Small intestine (tissue), 16 donors: ENCODE measurements at places on chromosomes 1 and 21.
A peak's percentile ranks its signal among the peaks of the same experiment; 100 is the strongest.

GRCh38 chr1:182614796-182615454 is 10.7 kb upstream of the RGS16 start:
- H3K36me3 ChIP-seq, result no peaks in the 10 kb centered on the region
- H3K4me3 ChIP-seq, result peak overlapping the region; percentile 55
- peaks cover 11% of the 10 kb centered on the region for H3K4me1 ChIP-seq
- peak; percentile 79 for DNase-seq
- H3K27me3 ChIP-seq, result peaks cover 2% of the 10 kb centered on the region
- peak overlapping the region; percentile 66 for H3K27ac ChIP-seq

DNA sequence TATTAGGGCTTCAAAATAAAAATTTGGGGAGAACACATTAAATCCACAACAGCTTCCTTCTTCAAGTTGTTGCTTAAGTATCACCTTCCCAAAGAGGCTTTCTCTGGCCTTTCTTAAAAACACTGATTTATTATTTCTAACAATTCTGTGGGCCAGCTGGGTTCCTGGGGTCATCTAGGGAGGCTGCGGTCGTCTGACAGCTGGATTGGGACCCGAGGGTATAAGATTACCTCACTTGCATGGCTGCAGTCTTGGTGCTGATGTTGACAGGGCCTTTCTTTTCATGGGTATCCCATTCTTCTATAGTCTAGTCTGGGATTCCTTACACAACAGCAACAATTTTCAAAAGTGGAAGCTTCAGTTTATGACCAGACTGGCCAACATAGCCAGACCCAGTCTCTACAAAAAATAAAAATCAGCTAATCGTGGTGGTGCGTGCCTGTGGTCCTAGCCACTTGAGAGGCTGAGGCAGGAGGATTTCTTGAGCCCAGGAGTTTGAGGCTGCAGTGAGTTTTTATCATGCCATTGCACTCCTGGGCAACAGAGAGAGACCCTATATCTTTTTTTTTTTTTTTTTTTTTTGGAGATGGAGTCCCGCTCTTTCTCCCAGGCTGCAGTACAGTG is 46.1 kb upstream of the ZNF326 start:
- H3K27ac ChIP-seq, result no peak overlapping the region
- no peaks in the 10 kb centered on the region for H3K27me3 ChIP-seq
- DNase-seq, result no peak
- H3K4me1 ChIP-seq, result no peaks in the 10 kb centered on the region

- H3K36me3 ChIP-seq, result no peaks in the 10 kb centered on the region
- H3K4me1 ChIP-seq, result no peaks in the 10 kb centered on the region
- no peak overlapping the region for H3K27ac ChIP-seq
- no peak overlapping the region for H3K4me3 ChIP-seq
- H3K27me3 ChIP-seq, result no peaks in the 10 kb centered on the region
- DNase-seq, result no peak
Measured at GRCh38 chr21:40639616-40640194, 207.3 kb downstream of the DSCAM start.

- no peaks in the 10 kb centered on the region for H3K27me3 ChIP-seq
- no peak overlapping the region for H3K27ac ChIP-seq
- no peaks in the 10 kb centered on the region for H3K36me3 ChIP-seq
Measured at GRCh38 chr1:29883986-29884385, 647.7 kb downstream of the PTPRU start.

DNA sequence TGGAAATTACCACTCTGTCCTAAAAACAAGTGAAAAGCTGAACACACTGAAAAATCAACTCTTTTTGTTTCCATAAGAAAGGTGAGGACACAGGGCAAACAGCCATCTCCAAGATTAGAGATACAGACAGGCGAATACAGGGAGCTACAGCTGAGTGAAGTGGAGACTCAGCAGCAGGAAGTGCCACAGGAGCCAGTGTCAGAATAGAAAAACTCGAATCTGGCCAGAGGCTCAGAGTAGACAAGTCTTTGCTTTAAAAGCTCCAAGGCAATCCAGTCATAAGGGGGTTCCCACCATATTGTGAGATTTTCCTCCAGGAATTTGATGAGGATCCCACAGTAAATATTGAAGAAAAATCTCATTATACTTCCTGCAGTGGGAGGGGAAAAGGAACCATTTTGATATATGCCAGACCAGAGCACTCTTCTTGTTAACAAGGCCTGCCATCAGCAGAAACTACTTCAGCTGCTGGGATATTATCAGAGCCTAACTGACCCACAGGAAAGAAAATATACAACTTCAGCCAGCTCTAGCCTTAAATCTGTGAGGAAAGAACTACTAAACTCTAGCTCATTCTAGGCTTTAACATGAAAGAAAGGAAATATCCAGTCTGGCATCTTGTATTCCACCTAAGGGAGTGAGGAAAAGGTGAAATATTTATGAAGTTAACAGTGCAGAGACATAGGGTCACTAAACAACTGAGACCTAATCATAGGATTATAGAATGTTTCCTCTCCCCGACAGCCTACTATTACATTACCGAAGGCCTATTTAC is 256.2 kb upstream of the OLFM3 start:
- H3K4me3 ChIP-seq, result no peak overlapping the region
- no peaks in the 10 kb centered on the region for H3K27me3 ChIP-seq
- DNase-seq, result no peak
- H3K36me3 ChIP-seq, result no peaks in the 10 kb centered on the region
- no peaks in the 10 kb centered on the region for H3K4me1 ChIP-seq
- no peak overlapping the region for H3K27ac ChIP-seq

- H3K36me3 ChIP-seq, result no peaks in the 10 kb centered on the region
- H3K4me1 ChIP-seq, result no peaks in the 10 kb centered on the region
- H3K27ac ChIP-seq, result no peak overlapping the region
- no peaks in the 10 kb centered on the region for H3K27me3 ChIP-seq
- DNase-seq, result no peak
Measured at GRCh38 chr1:239228451-239228850, 157.9 kb upstream of the CHRM3 start.

DNA sequence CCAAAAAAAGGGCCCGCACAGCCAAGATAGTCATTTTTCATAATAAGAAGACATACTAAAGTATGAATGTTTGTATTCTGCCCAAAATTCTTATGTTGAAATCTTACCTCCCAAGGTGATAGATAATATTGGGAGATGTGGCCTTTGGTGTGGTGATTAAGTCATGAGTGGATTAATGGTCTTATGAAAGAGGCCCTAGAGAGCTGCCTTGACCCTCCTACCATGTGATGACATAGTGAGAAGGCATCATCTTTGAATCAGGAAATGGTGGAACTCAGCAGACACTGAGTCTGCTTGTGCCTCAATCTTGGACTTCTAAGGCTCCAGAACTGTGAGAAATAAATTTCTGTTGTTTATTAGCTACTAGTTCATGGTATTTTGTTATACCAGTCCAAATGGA is 11.8 kb upstream of the RNPC3 start:
- no peak for DNase-seq
- no peaks in the 10 kb centered on the region for H3K27me3 ChIP-seq
- no peak overlapping the region for H3K27ac ChIP-seq

GRCh38 chr1:40740039-40740996 is 43.3 kb upstream of the KCNQ4 start:
- peak overlapping the region; percentile 7 for H3K27ac ChIP-seq
- H3K36me3 ChIP-seq, result peaks cover 14% of the 10 kb centered on the region
- no peaks in the 10 kb centered on the region for H3K4me1 ChIP-seq
- peak; percentile 12 for DNase-seq
- no peaks in the 10 kb centered on the region for H3K27me3 ChIP-seq
- no peak overlapping the region for H3K4me3 ChIP-seq

- H3K36me3 ChIP-seq, result no peaks in the 10 kb centered on the region
- H3K4me3 ChIP-seq, result no peak overlapping the region
- no peaks in the 10 kb centered on the region for H3K27me3 ChIP-seq
- no peak overlapping the region for H3K27ac ChIP-seq
Measured at GRCh38 chr1:240235521-240236288, 144.0 kb downstream of the FMN2 start.

DNA sequence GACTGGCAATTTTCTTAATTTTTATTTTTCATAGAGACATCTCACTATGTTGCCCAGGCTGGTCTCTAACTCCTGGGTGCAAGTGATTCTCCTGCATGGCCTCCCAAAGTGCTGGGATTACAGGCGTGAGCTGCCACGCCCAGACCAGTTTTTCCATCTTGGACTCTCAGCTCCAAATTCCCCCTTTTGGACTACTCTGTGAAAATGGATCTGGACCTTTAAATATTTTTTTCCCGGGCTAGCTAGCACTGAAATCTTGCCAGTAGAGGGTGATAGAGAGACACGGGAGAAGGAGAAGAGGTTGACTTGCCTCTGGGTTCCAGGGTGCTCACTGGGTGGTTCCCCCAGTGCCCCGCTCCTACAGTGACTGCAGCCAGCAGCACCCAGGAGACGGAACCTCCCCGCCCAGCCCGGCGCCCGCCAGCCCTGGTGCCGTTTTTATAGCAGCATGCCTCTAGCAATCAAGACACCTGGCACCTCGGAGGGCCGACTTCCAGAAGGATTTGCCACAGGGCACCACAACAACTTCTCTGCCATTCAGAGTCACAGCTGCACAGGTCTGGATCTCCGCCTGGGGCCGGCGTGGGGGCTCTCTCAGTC is 34.7 kb upstream of the SCCPDH start:
- no peaks in the 10 kb centered on the region for H3K36me3 ChIP-seq
- DNase-seq, result peak; percentile 93
- peak overlapping the region; percentile 61 for H3K4me3 ChIP-seq
- no peaks in the 10 kb centered on the region for H3K4me1 ChIP-seq

DNA sequence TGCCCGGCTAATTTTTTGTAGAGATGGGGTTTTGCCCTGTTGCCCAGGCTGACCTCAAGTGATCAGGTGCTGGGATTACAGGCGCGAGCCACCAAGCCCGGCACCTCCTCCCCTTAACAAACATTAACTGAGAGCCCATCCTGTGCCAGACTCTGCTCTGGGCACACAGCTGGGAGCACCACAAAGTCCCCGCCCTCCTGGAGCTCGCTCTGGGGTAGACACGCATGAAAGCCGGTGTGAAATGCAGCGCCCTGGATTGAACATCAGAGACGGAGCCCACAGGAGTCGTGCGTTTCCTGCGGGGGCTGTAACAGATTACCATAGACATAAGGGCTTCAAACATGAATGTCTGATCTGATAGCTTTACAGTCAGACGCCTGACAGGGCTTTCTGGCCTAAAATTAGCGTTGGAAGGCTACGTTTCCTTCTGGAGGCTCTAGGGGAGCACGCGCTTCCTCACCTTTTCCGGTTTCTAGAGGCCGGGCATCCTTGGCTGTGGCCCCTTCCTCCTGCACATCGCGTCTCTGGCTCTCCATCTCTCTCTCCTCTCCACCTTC is 14.3 kb downstream of the SLC27A3 start:
- no peak overlapping the region for H3K4me3 ChIP-seq
- DNase-seq, result no peak
- no peaks in the 10 kb centered on the region for H3K27me3 ChIP-seq
- H3K27ac ChIP-seq, result no peak overlapping the region
- H3K4me1 ChIP-seq, result no peaks in the 10 kb centered on the region

DNA sequence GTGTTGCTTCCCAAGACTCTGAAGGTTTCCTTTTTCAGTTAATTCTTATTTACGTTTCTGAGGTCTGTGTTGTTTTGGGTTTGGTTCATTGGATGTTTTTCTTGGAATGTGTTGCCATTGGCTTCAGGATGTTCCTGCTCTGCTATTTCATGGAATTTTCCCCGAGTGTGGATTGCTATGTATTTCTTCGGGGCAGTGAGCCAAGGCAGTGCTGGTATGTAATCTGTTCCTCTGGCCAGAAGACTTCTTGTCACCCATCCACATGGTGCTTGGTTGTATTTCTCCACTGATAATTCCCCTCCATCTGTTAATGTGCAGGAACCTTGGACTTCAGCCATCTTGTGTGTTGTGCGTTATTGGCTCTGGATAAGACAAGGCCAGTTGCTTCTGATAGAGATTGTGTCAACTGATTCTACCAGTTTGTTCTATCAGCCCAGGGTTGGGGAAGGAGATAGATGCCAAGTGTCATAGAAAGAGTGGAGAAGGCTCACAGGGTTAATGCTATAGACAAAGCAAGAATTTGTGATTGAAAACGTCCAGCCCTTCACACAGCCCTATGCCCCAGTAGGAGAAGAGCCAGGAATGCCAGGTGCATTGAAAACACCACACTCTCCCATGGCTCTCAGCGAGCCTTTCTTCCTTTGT is 505.2 kb downstream of the PLPP3 start:
- no peaks in the 10 kb centered on the region for H3K36me3 ChIP-seq
- peak; percentile 26 for DNase-seq
- no peak overlapping the region for H3K4me3 ChIP-seq
- no peak overlapping the region for H3K27ac ChIP-seq

DNA sequence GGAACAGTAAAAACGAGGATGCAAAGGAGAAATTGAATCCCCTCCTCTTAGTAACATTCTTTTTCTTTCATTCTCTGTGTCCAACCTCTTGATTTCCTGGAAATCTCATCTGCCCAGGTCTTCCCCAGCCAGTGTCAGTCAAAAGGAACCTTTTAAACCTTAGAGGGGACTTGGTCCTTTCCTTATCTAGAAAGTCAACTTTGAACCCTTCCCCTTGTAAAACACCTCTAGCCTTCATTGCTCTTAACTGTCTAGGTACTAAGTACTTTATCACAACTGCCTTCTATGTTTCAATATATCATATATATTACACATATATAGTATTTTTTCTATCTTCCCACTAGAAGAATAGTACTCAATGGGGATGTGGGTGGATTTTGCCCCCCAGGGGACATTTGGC is 282.1 kb downstream of the NTNG1 start:
- no peaks in the 10 kb centered on the region for H3K27me3 ChIP-seq
- no peak overlapping the region for H3K4me3 ChIP-seq
- H3K27ac ChIP-seq, result no peak overlapping the region

GRCh38 chr1:39297551-39297950 is 93.1 kb downstream of the MACF1 start:
- DNase-seq, result no peak
- no peak overlapping the region for H3K4me3 ChIP-seq
- no peaks in the 10 kb centered on the region for H3K4me1 ChIP-seq
- peaks cover 21% of the 10 kb centered on the region for H3K36me3 ChIP-seq
- no peaks in the 10 kb centered on the region for H3K27me3 ChIP-seq

- H3K36me3 ChIP-seq, result no peaks in the 10 kb centered on the region
- H3K4me1 ChIP-seq, result peaks cover 78% of the 10 kb centered on the region
- no peaks in the 10 kb centered on the region for H3K27me3 ChIP-seq
- H3K27ac ChIP-seq, result peak overlapping the region; percentile 65
- H3K4me3 ChIP-seq, result no peak overlapping the region
- no peak for DNase-seq
Measured at GRCh38 chr1:234956821-234957329, 171.8 kb downstream of the TOMM20 start.

- no peak for DNase-seq
- H3K27me3 ChIP-seq, result no peaks in the 10 kb centered on the region
- no peak overlapping the region for H3K4me3 ChIP-seq
Measured at GRCh38 chr21:21605521-21605920, 607.3 kb downstream of the NCAM2 start.
